ENCODE measurements at places on chromosomes 4 and X.

- no peak for DNase-seq
These were observed 51.5 kb upstream of the RAP2C start for GRCh38 chrX:132270699-132271098.

- DNase-seq: no peak
These were observed 30.4 kb downstream of the ELF4 start for GRCh38 chrX:130079824-130080406.

DNA sequence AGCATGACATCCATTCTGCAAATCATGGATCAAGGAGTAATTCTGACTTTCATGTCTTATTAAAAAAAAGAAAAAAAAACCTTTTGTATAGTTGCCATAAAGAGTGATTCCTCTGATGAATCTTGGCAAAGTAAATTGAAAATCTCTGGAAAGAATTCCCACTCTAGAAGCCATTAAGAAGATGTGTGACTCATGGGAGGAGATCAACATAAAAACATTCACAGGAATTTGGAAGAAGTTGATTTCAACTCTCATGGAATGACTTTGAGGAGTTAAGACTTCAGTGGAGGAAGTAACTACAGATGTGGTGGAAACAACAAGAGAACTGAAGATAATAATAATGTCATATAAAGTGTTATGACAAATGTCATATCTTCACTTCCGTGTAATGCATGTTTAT, 204.2 kb downstream of the PABPC4L start:
- no peak for DNase-seq

GRCh38 chr4:77801260-77801608, 17.9 kb downstream of the CNOT6L start:
- DNase-seq: no peak

GRCh38 chrX:95101851-95102390, 1427.9 kb downstream of the FAM133A start:
- no peak for DNase-seq

GRCh38 chr4:77634132-77634785, 28.6 kb downstream of the CXCL13 start:
- DNase-seq: no peak

- DNase-seq: no peak
These were observed 1.6 kb downstream of the GAB1 start for GRCh38 chr4:143338313-143338712.

- no peak for DNase-seq
These were observed 520 bp downstream of the ACOX3 start for GRCh38 chr4:8439914-8440491.

GRCh38 chr4:42101446-42101975, 50.9 kb downstream of the BEND4 start:
- no peak for DNase-seq

GRCh38 chrX:63503541-63503940, 152.4 kb upstream of the SPIN4 start:
- DNase-seq: no peak
